ENCODE measurements at places on chromosomes 5 and 9.

DNA sequence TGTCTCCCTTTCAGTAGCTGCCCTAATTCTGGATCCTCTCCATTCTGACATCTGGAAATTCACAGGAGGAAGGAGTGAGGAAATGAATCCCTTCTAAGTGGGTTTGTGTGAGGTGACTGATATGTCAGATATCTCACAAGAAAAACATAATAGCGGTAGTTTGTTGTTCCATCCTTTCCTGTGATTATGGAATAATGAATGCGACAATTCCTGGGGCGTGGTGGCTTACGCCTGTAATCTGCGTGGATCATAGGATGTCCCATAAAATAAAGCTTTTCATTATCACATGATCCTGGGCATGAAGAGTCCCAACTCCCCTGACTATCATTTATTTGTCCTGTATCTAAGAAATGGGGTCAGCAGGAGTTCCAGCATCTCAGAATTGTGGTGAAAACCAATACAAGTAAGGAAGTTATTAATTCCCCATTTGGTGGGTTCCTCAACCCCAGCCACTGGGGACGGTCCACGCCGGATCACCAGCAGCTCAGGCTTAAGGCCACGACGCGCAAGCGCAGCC is 375 bp upstream of the C5orf24 start:
- no peak for DNase-seq

DNA sequence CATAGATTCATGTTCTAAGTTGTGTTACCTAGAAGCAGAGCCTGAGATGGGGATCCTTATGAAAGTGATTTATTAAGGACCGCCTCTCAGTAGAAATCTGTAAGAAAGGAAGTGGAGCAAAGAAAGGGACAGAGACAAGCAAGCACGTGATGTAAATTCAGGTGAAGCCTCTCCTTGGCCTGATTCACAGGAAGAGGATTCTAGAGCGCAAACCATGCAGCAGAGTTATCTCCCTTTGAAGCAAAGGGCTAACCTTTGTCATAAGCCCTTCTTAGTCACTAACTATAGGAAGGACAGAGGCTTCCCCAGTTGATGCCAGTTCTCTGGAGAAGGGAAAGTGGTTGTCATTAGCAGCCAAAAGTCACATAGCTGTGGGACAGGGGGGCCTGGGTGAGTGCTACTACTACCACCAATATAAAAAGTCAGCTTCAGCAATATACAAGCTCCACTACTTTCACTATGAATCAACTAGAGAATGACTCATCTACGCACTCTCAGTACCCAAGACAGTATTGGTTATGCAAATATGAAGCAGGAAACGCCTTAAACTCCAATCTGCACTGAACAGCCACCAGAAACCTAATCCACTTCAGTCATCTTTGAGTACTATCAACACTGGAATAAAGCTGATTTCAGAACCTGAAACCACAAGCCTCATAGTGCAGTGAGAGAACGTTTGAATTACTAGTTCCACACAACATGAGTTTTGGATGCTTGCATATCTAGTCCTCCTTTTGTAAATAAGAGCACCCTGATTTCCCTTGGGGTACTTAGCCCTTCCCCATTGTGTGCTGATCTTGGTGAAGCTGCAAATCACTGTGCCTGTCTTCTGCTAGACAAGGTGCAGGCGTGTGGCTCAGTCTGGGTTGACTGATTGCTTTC is 162.7 kb downstream of the ZNF608 start:
- no peak for DNase-seq

- no peak for DNase-seq
Measured at GRCh38 chr9:129458663-129459546, 162.0 kb downstream of the C9orf50 start.

DNA sequence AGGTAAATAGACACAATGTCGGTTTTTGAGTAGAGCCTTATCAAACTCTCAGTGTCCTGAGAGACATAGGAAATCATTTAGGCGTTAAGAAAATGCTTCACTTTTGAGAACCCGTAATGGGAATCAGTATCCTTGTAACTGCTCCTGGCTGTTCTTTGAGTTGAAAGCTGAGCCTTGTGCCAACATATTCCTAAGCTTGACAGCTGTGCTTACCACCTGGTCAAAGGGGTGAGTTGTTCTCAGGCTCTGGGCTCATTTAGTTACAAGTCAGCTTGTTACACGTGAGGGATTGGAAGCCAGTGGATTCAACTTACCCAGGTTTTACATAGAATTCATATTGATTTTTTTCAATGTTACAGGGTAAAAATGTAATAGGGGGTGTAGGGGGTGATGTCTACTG is 145.9 kb downstream of the GABRB2 start:
- DNase-seq, result no peak

DNA sequence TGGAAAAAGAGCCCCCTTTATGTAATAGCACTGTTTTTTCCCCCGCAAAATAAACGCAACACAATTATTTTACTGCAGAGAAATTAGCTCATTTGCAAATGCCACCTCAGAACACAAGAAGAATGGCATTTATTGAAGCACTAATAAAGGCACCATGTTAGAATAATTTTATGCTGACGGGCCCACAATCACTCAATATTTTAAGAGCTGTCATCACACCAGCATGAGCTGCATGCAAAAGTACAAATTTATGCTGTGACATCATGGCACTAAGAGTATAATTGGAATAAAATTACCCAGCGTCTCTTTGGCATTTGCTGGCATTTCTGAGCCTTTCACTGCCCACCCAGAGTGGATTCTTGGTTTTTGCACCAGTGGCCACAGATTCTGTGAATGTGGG is 364.6 kb downstream of the TLE4 start:
- DNase-seq, result no peak

GRCh38 chr5:38167562-38167996 is 90.8 kb upstream of the EGFLAM start:
- no peak for DNase-seq

All from esophagus squamous epithelium (tissue), 5 donors.